ENCODE measurements at places on chromosomes 5 and 9.
A peak's percentile ranks its signal among the peaks of the same experiment; 100 is the strongest.

- DNase-seq = no peak
Observed at GRCh38 chr5:149924486-149924885, 20.1 kb downstream of the PDE6A start.

GRCh38 chr5:146402949-146403348, 44.2 kb upstream of the TCERG1 start:
- no peak for DNase-seq

GRCh38 chr5:59517926-59518585, 375.5 kb downstream of the PDE4D start:
- DNase-seq = no peak

GRCh38 chr9:123637945-123638634, 282.1 kb downstream of the CRB2 start:
- DNase-seq = no peak

DNA sequence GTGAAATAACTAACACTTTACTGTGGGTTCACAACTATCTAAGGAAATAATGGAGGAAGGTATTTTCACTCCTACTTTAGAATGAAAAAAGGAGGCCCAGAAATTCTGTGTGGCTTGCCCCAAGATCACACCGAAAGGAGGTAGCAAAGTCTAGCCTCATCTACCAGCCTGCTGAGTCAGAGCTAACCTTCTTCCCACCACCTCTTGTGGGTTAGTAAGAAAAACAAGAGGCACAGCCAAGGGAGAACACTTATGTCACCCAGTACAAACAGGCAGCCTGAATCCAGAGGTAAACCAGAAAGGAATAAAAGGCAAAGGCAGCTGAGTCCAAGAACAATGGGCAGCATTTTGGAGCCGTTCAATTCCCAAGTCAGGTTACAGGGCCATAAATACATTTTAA, 91.9 kb upstream of the RASEF start:
- no peak for DNase-seq

GRCh38 chr5:41246376-41246775, 33.0 kb upstream of the C6 start:
- no peak for DNase-seq

GRCh38 chr9:129458155-129458661, 162.7 kb downstream of the C9orf50 start:
- DNase-seq = peak; percentile 51

GRCh38 chr9:105243015-105243686, 1.3 kb upstream of the SLC44A1 start:
- DNase-seq = no peak

GRCh38 chr5:57780306-57780960, 297.8 kb upstream of the ACTBL2 start:
- DNase-seq = no peak

- no peak for DNase-seq
Observed at GRCh38 chr9:123645126-123645525, 284.8 kb downstream of the DENND1A start.

DNA sequence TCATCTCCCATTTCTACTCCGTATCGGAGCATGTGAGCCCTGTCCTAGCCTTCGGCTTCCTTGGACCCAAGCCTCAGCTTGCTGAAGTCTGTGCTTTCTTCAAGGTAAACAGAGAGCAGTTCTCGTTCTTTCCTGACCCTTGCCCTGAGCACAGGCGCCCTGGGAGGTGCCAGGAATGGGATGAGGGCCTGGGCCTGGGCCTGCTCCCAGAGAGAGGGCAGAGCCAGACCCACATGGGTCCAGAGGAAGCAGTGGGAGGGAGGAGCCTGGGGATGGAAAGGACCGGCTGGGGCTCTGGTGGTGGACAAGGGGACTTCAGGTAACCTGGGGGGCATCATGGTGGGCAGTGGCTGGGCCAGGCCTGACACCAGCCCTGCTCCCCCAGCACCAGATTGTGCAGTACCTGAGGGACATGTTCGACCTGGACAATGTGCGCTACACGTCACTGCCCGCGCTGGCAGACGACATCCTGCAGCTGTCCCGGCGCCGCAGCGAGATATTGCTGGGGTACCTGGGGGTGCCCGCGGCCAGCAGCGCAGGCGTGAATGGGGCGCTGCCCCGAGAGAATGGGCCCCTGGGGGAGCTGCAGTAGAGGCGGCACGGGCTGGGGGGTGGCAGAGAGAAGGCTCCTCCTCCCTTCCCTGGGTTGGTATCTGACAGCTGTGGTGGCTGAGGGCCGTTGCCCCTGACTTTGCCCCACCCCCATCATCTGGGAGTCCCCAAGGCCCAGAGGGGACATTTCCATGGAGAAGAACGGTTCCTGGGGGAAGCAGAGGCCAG, 10.9 kb upstream of the DOLPP1 start:
- no peak for DNase-seq
